ENCODE measurements at places on chromosomes 12 and 14.
A peak's percentile ranks its signal among the peaks of the same experiment; 100 is the strongest.

- no peak for DNase-seq
Measured at GRCh38 chr12:63093084-63093483, 57.9 kb downstream of the AVPR1A start.

- DNase-seq = no peak
Measured at GRCh38 chr12:630656-631632, 32.3 kb downstream of the NINJ2 start.

DNA sequence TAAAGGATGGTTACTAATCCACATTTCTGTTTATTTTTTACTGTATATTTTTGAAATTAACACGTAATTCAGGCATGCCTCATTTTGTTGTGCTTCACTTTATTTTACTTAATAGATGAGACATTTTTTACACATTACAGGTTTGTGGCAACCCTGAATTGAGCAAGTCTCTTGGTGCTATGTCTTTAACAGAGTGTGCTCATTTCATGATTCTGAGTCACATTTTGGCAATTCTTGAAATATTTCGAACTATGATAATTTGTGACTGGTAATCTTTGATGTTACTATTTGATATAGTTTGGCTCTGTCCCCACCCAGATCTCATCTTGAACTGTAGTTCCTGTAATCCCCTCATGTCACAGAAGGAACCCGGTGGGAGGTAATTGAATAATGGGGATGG, 1120.5 kb upstream of the FLRT2 start:
- DNase-seq = no peak

GRCh38 chr14:23062002-23062401, 4.7 kb upstream of the CDH24 start:
- DNase-seq = no peak

- peak; percentile 39 for DNase-seq
Measured at GRCh38 chr12:93223440-93224426, 154.0 kb upstream of the NUDT4 start.

GRCh38 chr14:82511399-82511798, 977.7 kb upstream of the SEL1L start:
- DNase-seq = no peak

DNA sequence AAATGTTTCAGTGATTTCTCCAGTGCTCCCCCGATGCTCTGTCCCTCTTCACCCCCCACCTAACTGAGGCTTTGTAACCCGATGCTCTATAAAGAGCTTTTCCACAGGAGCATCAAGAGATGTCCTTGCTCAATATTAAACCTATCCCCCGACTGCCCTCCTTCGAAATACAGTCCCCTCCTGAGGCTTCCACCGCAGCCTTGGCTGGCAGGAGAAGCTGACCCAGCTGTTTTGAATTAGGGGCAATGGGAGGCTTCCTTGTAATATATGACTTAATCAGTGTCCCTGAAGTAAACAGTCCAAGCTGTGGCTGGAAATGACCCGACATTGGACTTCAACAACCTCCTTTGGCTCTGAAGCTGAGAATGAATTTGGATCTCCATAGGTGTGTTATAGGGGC, 62.4 kb downstream of the TMEM30B start:
- no peak for DNase-seq

DNA sequence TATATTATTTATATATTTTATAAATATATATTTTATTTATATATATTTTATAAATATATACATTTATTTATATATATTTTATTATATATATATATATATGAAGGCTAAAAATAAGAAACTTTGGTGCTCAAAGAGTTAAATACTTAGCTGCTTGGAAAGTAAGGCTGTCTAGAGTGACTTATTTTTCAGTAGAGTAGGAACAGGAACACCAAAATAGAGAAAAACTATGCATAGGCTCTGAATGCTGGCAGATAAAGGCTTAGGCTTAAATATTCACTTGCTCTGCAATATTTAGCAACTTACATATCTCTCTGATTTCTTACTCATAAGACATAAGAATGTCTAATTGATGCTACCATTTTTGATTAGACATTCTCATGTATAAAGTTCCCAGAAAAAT, 991.2 kb downstream of the VRK1 start:
- no peak for DNase-seq

GRCh38 chr14:33675415-33676130, 275.3 kb downstream of the EGLN3 start:
- DNase-seq = no peak

DNA sequence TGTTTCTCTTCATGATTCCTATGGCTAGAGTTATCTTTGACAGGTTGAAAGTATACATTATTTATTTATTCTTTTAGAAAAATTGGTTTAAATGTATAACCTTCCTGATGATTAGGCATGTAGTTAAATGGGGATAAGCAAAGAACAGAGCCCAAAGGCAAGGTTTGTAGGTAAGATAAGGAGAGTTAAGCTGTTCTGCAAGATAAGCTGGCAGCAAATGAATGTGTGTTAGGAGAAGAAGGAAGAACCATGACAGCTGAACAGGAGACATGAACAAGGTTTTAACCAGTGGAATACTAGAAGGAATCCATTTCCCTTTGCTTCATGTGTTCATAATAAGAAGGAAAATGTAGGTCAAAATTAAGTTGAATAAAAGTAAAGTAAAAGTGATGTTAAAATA, 1330.1 kb upstream of the USP15 start:
- DNase-seq = no peak

DNA sequence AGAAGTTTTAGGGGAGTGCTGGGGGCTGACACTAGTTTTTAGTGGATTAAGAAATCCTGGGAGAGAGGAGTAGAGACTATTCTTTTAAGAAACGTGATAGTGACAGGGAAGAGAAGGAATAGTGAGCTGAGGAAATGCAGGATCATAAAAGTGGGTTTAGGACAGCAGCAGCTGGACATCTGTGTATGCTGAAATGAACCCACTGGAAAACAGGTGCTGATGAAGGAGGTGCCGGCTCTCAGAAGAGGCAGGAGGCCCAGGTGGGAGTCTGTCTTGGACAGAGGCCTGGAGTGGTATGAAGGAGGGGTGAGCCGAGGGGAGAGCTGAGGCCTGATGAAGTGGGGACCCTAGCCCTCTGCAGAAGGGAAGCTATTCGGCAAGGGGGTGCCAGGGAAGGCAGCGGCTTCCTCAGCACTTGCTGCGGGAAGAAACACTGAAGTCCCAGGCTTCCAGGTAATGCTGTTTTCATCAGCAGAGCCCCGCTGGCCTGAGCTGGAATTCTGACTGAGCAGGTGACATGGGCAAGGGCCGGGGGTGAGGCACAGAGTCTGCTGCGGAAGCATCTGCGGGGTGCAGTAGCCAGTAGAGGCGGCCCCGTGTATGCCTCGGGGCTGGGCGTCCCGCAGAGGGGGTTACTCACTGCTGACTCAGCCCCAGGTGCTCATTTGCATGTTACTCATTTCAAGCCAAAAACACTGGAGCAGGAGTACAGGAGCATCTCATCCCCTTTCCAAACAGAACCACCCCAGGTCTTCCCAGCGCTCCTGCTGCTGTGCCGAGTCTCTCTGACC, 89.7 kb downstream of the TMCC3 start:
- DNase-seq = no peak

GRCh38 chr12:82057770-82058169, 298.6 kb upstream of the PPFIA2 start:
- DNase-seq = no peak

- DNase-seq = no peak
Measured at GRCh38 chr14:47917344-47917954, 242.0 kb upstream of the MDGA2 start.

GRCh38 chr12:96395236-96395635, 5.0 kb downstream of the CDK17 start:
- DNase-seq = no peak

DNA sequence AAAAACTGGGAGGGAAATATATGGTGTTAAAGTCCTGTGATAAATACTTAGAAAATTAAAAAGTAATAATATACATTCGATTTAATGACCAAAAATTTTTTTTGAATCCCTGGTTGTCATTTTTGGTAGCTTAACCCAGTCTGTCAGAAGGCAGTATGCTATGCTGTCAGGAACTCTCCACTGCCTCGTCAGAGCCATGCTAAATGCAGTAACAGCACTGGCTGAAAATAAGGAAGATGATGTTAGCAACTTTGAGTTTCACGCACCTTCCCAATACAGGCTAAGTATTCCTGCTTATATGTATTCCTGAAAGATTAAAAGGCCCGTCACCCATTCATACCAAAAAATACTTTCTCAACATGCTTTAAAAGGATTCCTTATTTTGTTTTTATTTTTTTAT, 34.2 kb downstream of the SAV1 start:
- DNase-seq = no peak

DNA sequence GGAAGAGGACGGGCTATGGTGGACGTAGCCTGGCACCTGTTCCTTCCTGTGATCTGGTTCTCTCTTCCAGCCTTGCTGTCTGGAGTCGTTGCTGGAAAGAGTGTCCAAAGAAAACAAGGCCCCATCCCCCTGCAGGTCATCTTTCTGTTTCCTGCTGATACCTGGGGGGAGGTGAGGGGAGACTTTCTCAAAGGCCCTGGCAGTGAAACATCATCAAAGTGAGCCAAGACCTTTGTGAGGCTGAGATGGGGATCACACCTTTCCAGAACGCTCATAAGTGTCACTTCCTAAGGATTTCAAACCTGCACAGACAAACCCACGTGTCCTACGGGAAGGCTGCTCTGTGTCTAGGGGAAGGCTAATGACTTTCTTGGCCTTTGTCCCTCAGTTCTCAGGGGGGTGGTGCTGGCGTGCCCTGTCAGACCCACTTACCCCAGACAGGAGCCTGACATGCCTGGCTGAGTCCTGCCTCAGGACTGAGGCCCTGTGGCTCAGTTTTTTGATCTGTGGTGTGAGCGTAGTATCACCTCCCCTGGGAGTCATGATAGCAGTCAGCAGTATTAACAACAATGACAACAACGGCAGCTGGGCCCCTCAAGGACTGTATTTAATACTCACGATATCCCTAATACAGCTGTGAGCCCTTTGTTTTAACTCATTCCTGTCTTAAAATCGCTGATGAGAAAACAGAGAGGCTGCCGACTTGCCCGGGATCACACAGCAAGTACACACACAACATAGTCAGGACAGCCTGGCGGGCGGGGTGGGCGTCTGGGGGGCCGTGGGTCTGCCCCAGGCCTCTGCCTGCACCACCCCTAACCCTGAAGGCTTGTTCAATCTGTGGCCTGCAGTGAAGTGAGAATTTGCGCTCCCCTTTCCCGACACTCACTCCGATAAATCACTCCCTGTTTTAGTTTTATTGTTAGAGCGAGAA, 235.2 kb downstream of the SLC41A2 start:
- no peak for DNase-seq

GRCh38 chr12:56877195-56878009, 56.8 kb downstream of the SDR9C7 start:
- no peak for DNase-seq

GRCh38 chr12:124380796-124381455, 86.0 kb downstream of the RFLNA start:
- DNase-seq = no peak

DNA sequence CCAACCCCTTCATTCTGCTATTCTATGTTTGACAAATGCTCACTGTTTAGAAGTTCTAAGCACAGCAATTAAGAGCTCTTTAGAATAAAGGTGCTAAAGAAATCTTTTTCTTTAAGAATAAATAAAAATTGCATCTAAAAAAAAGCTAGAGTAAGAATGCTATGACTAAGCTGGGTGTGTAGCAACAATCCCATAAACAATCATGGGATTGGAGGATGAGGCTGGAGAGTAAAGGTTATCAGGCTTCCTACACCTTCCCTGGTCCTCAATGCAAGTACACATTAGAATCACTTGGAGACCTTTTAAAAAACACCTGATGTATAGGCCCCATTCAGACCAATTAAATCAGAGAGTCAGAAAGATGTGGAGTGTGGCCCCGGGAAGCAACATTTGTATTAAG, 88.3 kb downstream of the CIT start:
- no peak for DNase-seq

DNA sequence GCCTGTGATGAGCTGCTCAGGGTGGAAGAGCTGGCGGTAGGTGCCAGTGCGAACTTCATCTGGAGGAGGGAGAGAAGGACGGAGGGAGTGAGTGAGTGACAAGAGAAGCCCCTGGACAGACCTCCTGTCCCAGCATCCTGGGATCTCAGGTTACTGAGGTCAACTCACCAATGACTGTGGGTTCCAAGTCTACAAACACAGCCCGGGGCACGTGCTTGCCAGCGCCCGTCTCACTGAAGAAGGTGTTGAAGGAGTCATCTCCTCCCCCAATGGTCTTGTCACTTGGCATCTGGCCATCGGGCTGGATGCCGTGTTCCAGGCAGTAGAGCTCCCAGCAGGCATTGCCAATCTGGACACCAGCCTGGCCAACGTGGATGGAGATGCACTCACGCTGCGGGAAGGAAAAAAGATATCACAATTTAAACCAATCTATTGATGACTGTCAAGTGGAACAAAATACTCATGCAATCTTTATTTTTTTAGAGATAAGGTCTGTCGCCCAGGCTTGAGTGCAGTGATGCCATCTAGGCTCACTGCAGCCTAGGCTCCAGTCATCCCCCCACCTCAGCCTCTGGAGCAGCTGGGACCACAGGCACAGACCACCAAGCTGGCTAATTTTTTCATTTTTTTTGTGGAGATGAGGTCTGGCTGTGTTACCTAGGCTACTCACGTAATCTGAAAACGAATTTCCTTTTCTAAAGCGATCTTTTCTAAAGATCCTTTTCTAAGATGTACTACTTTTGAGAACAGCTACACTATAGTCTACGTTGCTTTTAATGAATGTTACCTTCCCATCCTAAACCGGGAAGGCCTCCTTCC, 1.7 kb downstream of the TUBA1B start:
- DNase-seq = no peak

- no peak for DNase-seq
Measured at GRCh38 chr12:110530511-110530910, 28.4 kb downstream of the RAD9B start.

DNA sequence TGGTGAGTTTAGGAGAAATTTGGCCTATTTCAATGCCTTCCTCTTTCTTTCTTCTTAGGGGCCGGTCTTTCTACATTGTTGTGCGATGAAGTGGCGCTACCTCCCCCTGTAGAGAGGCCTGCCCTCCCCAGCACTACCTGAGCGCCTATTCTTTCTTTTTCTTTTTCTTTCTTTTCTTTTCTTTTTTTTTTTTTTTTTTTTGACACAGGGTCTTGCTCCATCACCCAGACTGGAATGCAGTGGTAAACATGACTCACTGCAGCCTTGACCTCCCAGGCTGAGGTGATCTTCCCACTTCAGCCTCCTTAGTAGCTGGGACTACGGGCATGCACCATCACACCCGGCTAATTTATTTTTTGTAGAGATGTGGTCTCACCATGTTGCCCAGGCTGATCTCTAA, 136.1 kb upstream of the MAX start:
- DNase-seq = no peak

GRCh38 chr12:30417697-30418231, 277.9 kb downstream of the IPO8 start:
- no peak for DNase-seq

GRCh38 chr12:57853864-57854556, 7.5 kb upstream of the CTDSP2 start:
- no peak for DNase-seq

DNA sequence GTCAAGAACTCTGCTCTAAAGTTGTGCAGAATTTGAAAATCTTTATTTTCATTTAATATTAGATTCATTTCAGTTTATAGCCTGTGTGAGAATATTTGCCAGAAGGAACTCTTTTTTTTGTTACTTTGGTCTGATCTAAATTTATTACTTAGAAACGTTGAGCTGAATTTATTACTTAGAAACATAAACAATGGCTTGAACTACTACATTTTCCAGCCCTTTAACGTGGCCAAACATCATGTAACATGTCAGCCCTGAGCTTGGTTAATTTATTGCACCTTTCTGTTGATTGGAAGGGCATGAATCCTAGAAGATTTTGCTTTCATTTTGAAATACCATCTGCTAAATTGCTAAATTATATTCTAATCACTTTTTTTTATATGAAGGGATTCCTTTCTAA, 241.4 kb downstream of the TMEM117 start:
- DNase-seq = no peak

- DNase-seq = no peak
Measured at GRCh38 chr12:111429828-111430432, 24.2 kb downstream of the SH2B3 start.

Measured in DMS 273 treated with DMSO at 0.1 percent for 48 hours (cell line).